Right lobe of liver (tissue), 6 donors: ENCODE measurements at places on chromosomes 1 and 21. TPM values are rescaled to one million over a fixed set of nuclear protein-coding genes. Genes with fewer than 3 reads are reported as not detected.

GRCh38 chr1:163824490-163824889 is 502.7 kb downstream of the NUF2 start:
- no peak for DNase-seq

DNA sequence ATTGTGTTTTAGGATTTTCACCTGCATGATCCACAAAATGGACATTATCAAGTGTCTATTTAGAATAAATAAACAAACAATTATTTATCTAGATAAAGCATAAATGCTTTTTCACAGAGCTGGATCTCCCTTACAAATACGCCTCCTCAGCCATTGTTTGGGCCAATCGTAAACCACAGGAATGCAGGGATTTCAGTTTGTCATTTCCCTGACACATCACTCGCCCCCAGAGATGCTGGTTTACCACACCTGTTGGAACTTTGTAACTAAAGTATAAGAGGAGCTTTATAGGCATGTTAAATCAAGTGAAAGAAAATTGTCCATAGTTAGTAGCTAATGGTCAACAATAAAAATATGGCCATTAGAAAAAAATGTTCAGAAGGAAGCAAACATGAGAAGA is 40.3 kb downstream of the GPR88 start:
- no peak for DNase-seq

GRCh38 chr1:224852901-224853568 is 76.4 kb upstream of the DNAH14 start:
- no peak for DNase-seq

DNA sequence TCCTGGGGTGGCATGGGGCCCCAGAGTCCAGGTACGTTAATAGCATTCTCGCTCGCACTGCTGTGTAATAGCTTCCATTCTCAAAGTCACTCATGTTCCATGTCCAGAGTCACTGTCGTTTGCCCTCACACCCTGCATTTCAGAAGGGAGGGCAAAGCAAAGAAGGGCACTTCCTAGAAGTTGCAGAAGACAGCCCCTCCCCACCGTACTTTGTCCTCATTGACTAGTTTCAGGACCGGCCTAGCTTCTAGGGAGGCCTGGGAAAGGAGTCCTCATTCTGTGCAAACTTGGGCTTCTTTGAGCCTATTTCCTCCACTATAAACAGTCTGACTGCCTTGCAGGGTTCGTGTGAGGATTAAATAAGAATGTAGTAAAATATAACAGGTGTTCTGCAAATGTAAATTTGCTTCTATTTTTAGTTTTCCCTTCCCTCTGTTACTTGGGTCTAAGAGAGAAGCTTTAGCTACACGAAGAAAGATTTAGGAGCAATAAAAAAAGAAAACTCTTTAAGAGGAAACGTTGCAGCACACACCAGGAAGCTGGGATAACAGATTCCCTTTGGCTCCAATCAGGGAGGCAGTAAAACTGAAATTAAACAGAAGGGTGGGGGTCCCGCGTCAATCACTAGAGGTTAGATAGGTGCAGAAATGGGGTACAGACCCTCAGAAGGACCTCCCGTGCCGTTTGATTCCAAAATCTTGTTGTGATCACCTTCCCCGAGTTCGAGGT is 40.1 kb downstream of the ACTL8 start:
- no peak for DNase-seq

DNA sequence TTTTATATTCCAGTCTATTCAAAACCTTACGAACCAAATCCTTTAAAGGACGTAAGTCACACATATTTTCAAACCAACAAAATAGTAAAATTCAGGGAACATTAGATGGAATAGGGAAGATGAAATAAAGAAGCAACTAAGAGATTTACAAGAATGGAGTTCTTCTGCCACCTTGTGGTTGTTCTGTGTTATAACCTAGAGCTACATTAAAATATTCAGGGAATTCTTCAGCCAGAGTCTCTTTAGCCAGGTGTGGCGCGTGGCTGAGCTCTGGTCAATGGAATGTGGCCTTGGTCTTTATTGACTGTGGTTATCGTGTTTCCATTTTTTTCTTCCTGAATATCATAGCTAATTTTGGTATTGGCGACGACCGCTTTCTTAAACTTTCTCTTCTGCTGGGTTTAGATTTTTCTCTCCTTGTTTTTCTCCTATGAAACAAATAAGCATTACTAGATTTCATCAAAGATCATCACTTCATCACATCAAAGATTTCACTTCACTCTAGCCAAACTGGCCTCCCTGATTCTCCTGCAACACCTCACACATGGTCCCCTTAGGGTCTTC is 221.3 kb downstream of the MRPL39 start:
- peak; percentile 36 for DNase-seq

GRCh38 chr1:166090244-166090643 is 76.6 kb downstream of the FAM78B start:
- DNase-seq, result no peak

DNA sequence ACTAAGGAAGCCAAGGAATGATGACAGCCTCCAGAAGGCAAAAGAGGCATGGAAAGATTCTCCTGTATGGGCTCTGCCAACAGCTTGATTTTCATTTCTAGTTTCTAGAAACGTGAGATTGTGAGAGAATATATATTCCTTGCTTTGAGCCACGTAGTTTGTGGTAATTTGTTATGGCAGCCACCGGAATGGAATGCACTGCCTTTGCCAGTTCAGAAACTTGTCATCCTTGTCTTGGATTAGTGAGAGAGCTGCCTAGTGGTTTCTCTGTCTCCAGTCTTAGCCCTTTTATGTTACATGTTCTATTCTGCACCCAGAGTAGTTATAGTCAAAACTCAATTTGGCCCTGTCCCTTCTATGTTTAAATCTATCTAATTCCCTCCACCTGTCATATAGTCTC is 216.0 kb upstream of the PTGFR start:
- DNase-seq, result no peak

GRCh38 chr1:232428786-232429530 is 201.0 kb downstream of the SIPA1L2 start:
- no peak for DNase-seq

- DNase-seq, result no peak
Measured at GRCh38 chr1:86018283-86018923, 138.2 kb downstream of the COL24A1 start.

DNA sequence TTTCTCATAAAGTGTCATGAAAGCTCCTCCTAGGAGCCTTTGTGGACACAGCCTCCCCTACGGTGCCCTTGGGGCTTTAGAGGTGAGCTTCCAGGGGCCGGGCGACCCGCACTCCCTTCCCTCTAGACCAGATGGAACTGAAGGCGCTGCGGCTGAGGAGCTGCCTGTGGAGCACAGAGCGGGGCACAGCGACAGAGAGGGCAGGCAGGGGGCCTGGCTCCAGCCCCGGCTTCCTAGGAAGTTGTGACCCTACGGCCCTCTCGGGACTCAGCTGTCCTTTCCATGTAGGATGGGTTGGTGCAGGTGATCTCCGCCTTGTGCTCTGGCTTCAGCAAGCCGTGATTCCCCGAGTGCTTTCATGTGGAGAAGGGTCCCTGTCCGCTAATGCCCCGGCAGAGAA is 23.6 kb upstream of the NEK2 start:
- DNase-seq, result no peak

- DNase-seq, result no peak
Measured at GRCh38 chr1:115275216-115275615, 62.8 kb downstream of the NGF start.

- DNase-seq, result no peak
Measured at GRCh38 chr1:111501645-111502044, 1.8 kb downstream of the ADORA3 start.

DNA sequence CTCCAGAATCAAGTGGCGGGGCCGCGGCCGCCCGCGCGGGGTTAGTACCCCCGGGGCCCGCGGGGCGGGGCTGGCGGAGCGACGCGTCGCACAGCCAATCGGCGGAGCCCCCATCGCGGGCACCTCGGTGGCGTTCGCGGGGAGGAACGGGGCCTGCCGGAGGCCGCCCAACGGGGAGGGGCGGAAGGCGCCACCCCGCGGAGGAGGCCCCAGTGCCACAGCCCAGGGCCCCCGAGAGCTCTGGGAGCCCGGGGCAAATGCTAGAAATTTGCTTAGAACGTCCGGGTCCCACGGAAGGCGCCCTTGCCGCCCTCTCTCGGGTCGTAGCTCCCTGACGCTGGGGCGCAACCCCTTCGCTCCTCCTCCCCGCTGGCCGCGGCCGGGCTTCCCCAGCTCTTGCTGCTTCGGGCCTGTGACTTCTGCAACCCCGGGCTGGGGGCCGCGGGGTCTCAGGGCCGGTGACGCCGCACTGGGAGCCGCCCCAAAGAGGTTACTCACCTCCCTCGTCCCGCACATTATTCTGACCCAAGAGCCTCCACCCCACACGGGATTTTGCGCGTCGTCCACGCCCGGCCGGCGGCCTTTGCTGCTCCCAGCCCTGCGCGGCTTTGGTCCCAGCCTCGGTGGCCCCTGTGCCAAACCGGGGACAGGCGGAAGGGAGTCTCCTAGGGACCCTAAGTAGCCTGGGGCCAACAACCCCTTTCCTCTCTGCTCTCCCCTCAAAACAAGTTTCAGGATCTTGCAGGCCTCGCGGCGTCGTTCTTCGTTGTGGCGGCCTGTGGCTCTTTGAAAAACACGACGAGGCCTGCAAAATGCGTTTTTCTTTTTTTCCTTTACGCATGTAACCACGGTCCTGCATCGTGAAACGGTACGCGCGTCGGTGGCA is at the start of gene RUNX3:
RUNX3 (minus strand) TSS at position 17 of the 886 bp plus-strand sequence. CDS start 408 bp downstream, outside the sequence.
- DNase-seq, result peak; percentile 83

GRCh38 chr21:46498335-46499050 is 39.8 kb downstream of the DIP2A start:
- no peak for DNase-seq

GRCh38 chr1:57036641-57037579 is 71.1 kb upstream of the C8B start:
- DNase-seq, result no peak

DNA sequence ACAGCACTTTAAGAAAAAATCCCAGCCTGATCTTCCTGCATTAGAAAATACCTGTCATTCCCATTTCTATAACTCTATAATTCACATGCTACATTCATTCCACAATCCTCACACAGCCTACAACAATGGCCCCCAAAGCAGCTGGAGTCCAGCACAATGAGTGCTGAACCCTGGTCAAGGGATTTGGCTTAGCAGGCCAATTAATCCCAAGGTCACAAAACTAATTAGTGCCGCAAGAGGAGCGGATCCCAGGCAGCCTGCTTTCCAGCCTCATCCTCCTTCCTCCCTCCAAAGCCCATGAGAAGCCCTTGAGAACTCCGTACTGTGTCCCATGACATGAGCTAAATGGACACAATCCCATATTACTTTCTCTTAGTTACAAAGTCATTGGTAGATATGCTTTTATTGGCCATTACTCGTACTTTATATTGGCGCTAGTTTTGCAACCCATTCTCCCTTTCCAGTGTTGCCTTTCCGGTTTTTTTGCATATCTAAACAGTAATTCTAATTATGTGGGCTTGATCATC is 94.8 kb downstream of the DAB1 start:
- DNase-seq, result no peak

GRCh38 chr1:42731585-42731984 is 8.5 kb downstream of the CLDN19 start:
- DNase-seq, result no peak

- DNase-seq, result no peak
Measured at GRCh38 chr1:215292932-215293331, 210.4 kb downstream of the KCNK2 start.

DNA sequence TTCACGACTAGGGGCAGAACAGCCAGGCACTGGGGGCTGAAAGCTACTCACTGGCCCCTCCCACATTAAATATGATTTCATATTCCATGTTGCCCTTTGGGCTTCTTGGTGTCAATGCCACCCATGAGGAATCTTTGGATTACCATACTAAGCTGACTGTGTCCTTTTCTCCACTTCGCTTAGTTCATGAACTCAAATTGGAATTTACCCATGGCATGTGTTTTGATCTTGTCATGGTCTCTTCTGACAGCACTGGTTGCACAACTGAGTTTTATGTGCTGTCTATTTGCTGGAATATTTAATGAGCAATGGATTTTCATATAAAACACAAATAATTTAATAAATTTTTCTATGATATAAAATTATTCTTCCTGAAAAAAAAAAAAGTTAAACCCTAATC is 59.2 kb downstream of the SERBP1 start:
- DNase-seq, result no peak

DNA sequence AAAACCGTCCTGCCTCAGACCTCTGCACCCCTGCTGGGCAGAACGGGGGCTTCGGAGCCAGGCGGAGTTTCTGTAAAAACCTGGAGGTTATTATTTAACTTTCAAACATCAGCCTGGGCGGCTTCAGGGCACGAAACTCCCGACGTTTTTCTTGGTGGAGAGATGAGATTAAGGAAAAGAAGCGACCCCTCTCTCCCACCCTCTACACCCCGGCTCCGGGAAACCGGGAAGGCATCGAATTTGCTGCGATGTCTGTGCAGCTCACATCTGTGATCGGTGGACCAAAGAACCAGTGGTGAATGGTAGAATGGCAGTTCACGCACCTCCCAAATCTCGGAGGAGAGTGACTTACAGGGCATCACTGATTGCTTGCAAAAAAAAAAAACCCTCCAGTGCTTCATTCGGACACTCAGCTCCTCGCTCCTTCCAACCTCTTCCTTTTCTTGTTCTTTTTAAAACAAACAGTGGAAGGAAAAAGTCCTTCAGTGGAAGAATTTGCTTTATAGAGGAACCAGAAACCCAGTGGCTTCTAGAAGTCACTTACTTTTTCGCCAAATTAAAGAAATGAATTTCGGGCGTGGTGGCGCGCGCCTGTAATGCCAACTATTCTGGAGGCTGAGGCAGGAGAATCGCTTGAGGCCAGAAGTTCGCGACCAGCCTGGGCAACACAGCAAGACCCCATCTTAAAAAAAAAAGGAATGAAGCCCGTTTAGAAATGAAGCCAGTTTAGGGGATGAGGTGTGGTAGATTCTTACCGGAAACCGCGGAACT is 884 bp downstream of the PHACTR4 start:
- no peak for DNase-seq

TBX15 gene
- total RNA-seq, result 15.3 TPM

CASQ1 gene
- total RNA-seq, result not detected

KCNE2 gene
- not detected for total RNA-seq

PADI4 gene
- total RNA-seq, result 1.1 TPM

TMEM269 gene
- total RNA-seq, result not detected

EPHB2 gene
- 0.29 TPM for total RNA-seq
